ENCODE measurements at places on chromosomes 16 and 17.
A peak's percentile ranks its signal among the peaks of the same experiment; 100 is the strongest.

GRCh38 chr17:16086957-16087356 lies 87.3 kb downstream of the TTC19 start:
- DNase-seq, result no peak

GRCh38 chr17:9208381-9209105 lies 187.2 kb downstream of the NTN1 start:
- DNase-seq, result no peak

DNA sequence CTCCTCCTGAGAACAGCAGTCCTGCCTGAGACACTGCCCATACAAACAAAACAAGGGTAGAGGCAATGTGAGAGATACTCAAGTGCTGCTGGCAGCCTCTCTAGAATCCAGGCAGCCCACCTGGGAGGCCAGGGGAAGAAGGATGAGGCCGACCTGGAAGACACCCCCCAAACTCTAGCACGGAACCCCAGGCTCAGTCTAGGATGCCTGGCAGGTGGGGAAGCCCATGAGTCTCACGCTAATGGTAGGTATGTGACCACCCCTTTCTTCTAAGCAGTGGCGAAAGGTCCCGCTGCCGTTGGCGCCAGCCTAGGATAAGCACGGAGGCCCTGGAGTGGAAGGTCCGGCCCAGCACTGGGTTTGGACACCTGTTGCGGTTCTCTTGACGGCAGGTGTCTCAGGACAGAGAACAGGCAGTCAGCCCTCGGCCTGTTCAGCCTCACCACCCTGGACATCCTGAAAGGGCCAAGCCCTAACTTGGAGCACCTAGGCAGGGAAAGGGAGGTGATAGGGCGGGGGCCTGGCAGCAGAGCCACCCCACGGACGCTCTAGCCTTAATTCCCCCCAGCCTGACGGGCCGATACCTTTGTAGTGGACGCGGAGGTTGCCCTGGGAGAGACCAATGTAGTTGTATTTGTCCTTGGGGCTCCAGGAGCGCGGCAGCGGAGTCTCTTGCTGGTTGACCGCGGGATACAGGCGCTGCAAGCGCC lies 487 bp downstream of the RANBP10 start:
- DNase-seq, result no peak

DNA sequence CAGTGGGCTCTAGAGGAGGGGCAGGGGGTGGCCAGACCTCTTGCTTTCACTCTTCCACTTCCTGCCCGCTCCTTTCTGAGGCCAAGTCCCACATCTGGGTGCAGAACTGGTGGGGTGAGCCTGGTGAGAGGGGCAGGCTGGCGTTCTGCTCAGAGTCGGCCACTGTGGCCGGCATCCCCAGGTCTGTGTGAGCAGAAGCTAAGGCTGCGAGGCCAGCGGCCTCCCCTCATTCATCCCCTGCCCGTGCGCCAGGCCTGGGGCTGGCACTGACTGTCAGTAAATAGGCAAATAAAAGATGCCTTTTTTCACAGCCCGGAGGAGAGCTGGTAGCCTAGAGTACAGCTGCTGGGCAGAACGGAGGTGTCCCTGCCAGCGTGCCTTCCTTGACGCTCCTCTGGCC lies 1.2 kb downstream of the DEF8 start:
- DNase-seq, result no peak

GRCh38 chr16:54359081-54359480 lies 72.5 kb upstream of the IRX3 start:
- DNase-seq, result no peak

DNA sequence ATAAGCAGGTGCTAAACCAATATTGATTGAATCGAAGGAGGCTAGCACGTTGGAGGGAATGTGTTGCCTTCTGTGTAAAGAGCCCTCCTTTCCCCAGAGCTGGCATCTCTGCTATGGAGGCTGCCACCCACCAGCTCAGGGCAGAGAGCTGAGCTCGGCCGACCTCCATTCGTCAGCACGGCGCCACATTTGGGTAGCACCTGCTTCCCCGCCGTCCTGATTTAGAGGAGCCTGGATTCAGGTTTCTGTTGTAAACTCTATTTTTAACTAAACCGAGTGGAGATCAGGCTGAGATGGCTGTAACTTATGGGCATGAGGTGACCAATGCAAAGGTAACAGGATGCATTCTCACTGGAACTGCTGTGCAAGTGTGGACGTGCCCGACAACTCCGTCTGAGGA lies 172.5 kb downstream of the CCDC182 start:
- DNase-seq, result no peak

DNA sequence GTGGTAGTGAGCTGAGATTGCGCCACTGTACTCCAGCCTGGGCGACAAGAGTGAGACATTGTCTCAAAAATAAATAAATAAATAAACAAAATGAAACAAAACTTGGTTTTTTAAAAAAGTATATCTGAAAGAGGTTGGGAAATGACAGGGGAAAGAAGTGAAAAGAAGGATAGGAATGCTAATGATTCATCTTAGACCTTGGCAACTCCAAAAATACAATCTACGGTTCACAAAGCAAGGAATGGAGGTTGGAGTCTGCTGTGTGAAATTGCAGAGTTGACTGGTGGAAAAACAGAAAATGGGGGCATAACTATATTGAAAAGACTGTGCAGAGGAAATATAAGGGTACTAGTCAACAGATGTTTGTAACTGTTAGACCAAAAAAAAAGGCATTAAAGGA lies 40.0 kb upstream of the CD300E start:
- no peak for DNase-seq

- DNase-seq, result no peak
Observed at GRCh38 chr17:81885869-81886548, 5.4 kb downstream of the ALYREF start.

DNA sequence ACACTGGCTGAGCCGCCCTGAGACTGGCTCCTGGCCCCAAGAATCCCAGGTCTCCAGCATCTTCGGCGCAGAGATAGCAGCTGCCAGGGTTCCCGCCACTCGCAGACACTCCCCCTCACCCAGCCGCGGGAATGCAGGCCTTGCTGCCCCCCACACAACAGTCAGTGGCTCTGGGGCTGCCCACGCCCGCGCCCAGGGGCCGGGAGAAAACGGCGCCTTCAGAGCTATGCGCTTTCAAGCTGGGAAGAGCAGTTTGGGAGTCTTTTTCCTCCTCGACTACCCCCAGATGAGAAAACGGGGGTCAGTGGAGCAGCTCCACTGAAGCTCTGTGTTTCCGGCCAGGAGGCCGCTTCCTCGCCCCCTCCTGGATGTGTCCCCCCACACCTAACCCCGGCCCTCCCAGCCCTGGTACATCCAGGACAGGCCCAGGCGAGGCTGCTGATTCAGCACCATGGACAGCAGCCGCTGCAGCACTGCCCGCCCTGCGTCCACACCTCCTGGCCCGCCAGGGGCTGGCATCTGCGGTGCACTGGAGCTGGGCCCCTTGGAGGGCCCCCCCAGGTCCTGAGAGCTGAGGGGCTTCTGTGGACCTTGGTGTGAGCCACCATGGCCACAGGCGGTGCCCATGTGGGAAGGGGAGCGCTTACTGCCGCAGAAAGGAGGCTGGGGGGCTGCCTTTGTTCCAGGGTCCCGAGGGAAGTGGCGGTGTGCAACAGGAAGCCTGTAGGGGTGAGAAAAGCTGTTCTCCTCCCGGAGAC lies 35.7 kb downstream of the CACNA1H start:
- peak; percentile 6 for DNase-seq

- no peak for DNase-seq
Observed at GRCh38 chr17:69749911-69750310, 325.1 kb upstream of the KCNJ16 start.

GRCh38 chr17:33049781-33050414 lies 58.3 kb downstream of the SPACA3 start:
- no peak for DNase-seq

DNA sequence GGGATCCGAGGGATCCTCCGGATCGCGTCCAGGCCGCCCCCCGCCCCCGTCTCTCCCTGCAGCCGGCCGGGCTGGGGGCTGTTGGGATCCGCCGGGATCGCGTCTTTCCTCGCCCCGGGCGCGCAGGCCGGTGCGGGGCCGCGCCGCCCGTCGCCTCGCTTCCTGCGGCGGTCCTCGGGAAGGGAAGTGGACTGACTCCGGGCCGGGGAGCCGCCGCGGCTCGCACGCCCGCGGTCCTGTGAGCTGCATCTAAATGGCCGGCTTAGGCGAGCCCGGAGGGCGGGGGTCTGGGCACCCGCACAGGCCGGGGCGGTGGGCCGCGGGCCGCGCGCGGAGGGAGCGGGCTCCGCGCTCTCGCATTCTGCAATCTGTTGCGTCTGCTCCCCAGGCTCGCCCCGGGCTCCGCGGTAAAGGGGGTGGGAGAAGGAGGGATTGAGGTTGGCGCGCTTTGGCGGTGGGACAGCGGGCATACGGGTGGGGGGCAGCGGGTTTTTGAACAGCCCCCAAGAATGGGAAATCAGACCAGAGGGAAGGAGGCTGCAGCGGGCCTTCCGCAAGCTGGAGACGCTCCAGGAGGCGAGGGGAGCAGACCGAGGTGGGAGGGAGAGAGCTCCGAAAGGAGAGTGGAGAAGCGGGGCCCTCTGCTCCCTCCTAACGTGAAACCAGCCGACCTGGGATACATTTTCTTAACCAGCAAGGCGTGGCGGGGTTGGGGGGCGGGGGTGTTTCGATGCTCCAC lies 2.2 kb downstream of the TMEM132E start:
- DNase-seq, result no peak

DNA sequence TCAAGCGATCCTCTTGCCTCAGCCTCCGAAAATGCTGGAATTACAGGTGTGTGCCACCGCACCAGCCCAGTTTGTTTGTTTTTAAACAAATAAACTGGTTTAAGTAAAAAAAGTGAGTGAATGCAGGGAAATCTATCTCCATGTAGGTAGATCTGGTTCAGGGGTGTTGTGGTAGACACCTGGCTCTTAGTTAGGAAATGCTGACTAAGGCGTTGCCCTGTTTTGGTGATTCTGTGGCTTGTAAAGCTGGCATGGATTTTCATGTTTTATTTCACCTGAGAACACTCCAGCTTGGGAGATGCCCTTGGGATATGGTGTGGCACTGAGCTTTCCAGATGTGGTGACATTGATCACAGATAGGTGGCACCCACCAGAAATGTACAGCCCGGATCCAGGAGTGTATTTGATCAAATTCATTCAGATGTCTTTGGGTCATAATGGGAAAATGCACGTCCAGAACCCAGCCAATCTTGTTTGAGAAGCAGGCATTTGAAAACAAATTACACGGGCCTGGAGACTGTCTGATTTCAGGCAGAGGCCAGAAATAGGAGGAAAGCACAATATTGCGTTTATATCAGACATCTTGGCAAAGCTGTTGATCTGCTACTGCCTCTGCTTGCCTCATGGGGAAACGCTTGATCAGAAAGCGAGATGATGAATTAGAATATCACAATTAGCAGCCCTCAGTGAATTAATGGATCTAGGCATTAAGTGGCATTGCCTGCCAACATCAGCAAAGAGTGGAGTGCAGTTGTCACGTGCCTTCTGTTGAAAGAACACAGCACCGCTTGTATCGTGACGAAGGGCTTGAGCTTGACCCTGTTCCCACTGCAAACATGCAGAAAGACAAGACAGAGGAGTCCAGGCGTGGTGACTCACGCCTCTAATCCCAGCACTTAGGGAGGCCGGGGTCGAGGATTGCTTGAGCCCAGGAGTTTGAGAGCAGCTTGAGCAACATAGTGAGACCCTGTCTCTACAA lies 7.3 kb upstream of the IL34 start:
- DNase-seq, result no peak

GRCh38 chr16:55487048-55487803 lies 8.2 kb downstream of the MMP2 start:
- no peak for DNase-seq

DNA sequence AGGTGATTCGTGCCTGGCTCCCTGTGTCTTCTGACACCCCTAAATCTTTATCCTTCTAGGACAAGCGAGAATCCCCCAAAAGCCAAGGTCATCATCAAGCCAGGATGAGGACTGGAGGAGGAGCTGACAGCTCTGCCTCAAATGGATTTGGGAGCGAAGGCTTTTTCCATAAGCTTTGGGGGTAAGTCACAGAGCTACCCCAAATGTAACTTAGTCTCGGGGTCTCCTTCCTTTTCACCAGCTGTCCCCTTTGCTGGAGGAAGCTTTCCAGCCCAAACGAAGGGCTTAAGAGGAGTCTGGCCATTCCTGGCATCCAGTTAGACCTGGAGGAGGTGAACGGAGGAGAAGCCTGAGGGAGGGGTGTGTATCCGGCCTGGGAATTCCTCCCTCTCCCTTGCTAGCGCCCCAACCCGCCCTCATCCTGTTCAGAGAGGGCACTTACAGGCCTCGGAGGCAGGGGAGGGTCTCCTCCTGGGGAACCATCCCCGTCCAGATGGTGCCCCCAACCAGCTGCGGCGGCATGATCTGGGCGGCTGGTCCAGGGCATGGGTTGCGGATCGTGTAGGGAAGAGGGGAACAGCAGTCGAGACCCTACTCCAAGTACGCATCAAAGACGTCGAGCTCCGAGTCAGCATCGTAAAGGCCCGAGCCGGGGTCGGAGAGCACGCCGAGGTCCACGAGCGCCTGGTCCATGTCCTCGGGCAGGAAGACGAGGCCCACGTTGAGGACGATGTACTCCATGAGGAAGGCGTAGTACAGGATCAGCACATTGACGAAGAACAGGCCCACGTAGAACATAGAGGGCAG lies 938 bp downstream of the DEXI start:
- no peak for DNase-seq

- no peak for DNase-seq
Observed at GRCh38 chr16:84232969-84233368, 6.8 kb downstream of the KCNG4 start.

Measured in activated effector memory CD4-positive, alpha-beta T cell treated with Interleukin-2 at 50 U/mL for 16 hours (primary cell).